ENCODE measurements at places on chromosomes 1 and 21.

DNA sequence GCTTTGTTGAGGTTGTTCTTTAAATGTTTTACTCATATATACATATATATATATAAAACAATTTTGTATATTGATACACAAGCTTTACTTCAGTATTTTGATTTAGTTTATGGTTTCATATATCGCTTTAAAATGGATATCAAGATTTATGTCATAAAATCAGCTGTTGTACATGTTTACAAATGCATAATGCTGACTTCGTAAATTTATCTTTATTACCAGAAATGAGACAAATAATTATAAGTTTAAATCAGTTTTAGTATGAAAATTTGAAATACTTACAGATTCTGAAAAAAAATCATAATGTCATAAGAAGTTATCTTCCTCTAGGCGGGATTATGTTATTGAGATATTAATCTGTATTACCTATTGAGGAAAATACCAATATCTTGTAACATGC lies 6.9 kb downstream of the STXBP3 start:
- DNase-seq = no peak

GRCh38 chr1:69595486-69595885 lies 27.8 kb downstream of the LRRC7 start:
- no peak for DNase-seq

DNA sequence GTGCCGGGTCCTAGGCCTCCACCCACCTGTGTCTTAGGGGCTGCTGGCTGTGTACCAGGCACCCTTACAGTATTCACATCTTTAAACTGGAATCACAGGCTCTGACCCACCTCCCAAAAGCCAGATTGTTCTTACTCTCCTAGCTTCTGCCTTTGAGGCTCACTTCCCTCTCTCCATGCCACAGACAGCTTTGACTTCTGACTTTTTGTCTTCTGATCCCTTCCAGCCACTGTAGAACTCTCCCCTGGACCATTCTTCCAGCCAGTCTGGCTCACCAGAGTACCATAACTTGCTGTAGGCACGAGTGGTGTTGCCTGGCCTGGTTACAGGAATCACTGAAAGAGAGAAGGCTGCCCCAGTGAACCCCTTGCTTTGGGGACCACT lies 58.1 kb upstream of the STUM start:
- no peak for DNase-seq

- no peak for DNase-seq
Observed at GRCh38 chr21:44568667-44569556, 4.6 kb upstream of the KRTAP10-4 start.

DNA sequence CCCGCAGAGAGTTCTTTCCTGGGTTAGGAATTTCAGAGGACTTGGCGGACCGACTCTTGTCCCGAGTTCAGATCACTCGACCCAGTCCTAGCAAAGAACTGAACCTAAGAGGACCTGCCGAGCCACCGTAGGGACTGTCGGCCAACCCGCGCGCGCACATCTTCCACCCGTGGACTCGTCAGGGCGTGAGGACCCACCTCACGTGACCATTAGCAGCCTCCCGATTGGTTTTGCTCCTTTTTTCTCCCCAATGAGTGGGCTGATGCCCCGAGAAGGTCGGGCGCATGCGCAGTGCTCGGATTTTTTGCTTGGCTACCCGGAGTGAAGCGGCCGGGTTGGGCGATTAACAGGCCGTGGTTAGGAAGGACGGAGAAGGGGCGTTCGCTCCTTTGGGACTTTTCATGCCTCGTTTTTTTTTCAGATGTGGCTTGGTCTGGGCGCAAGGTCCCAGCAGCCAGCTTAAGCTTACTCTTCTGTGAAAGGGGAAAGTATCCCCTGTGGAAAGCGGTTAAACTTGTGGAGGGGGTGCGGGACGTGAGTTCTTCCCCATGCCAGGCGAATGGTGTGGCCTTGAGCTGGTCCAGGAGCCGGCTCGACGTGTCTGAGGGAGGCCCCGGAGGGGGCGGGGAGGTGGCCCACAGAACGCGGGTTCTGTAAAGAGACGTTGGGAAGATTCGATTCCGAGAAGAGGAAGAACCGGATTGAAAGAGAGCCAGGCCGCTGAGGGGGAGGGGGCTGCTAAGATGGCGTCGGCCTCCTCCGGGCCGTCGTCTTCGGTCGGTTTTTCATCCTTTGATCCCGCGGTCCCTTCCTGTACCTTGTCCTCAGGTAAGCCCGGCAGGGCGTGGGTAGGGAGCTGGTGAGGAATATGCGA lies at the start of gene PIP5K1A:
PIP5K1A (plus strand) TSS at position 299 of the 874 bp plus-strand sequence; CDS start at position 744, 445 bp downstream.
- DNase-seq = peak; percentile 99

GRCh38 chr21:42592156-42592820 lies 61.1 kb upstream of the PDE9A start:
- DNase-seq = no peak

- DNase-seq = no peak
Observed at GRCh38 chr1:180643693-180644092, 11.9 kb downstream of the XPR1 start.

- DNase-seq = no peak
Observed at GRCh38 chr1:158607296-158607695, 2.2 kb downstream of the OR10Z1 start.

DNA sequence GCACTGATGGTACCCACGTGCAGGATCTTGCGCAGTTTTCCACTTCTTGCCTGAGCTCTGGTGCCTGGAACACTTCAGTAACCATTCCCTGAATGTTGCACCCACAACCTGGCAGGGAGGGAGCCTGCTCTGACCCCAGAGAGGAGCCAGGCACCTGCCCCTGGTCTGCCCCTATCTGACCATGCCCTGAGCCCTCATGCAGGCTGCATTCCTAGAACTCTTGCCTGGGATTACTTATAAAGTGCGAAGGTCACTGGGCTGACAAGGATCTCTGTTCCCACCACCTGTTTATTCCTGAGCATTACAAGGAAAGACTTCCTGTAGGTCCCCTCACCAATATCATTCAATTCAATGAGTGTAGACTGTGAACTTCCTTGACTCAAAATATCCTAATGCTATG lies 191.9 kb upstream of the FMN2 start:
- DNase-seq = no peak

GRCh38 chr1:214071469-214071868 lies 83.7 kb downstream of the PROX1 start:
- DNase-seq = no peak

GRCh38 chr1:240663169-240663879 lies 51.4 kb upstream of the GREM2 start:
- no peak for DNase-seq

DNA sequence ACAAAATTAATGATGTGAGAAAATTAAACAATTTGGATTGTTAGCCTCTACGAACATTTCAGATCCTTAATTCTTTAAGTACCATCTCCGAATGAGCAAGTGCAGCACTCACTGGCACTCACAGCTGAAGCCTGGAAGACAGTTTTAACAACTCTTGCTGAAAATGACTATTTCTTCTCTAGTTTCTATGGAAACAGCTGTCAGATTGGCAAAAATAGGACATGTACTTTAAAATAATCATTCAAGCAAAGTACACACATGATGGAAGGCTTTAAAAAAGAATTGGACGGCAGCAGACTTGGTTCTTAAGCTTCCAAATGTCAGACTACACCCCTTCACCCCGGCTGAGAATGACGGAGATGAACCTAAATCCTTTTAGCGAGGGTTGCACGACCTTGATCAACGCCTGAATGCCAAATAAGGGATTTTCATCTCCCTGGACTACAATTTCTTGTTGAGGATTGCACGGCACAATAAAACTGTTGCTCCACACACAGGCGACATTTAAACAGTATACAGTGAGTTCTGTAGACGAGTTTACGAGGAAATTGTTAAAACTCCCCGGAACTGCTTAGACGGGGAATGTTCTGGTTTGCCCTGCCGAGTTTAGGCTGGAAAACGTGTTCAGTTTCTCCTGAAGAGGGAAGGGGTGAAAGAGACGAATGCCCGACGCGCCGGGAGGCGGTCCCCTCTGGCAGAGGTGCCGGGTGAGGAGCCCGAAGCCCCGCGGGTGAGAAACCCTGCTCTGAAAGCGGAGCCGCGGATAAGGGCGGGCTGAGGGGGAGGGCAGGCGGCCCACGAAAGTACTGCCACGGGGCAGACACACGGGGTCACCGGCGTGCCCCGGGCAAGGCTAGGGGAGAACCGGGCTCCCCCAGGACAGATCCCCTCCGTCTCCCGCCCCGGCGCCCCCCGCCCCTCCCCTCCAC lies 671 bp downstream of the OMA1 start:
- DNase-seq = peak; percentile 79

DNA sequence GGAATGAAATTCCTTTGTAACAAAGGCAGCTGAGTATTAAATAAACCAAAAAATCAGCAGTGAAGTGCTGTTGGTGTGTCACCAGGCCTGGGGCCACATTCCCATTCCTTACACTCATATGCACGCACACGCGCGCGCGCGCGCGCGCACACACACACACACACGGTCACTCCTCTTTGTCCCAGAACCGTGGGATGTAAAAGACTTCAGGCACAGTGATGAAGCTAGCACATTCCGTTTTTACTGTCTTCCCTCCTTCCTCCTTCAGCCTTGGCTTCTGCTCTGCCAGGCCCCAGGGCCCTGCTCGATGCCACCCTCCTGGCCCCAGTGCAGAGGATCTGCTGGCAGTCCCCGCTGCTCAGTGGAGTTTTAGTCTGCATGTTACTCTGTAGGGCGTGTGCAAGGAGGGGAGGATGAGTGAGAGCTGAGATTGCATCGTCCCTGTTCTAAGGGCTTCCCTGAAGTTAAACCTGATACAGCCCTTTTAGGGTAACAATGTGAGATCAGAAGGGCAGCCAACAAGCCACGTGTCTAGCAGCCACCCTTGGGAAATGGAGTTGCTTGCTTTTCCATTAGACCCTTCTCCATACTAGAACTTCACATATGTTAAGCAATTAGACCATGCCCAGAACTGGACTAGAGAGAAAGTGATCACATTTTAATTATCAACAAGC lies 71.7 kb upstream of the WDR26 start:
- no peak for DNase-seq

DNA sequence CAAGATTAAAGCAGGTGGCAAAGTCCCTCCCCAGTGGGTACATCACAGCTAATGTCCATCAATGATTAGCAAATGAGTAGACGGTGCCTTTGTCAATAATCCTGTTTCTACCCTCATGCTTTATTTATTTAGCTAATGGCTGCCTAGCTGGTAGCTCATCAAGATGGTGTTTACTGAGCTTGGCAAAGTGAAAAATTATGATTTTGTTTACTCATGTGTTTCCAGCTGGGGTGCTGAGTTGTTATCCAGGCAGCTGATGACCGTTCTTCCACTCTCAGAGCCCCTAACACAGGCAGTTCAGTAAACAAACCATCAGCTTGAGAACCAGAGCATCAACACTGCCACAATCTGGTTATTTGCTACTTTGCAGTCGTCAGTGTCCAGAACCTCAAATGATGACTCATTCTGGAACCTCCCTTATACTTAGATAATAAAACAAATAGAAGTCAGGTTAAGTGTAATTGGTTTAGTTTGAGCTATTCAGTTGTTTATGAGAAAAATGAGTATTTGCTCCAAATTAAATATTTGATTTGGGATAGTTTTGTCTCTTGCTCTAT lies 163.9 kb downstream of the ST6GALNAC5 start:
- no peak for DNase-seq

GRCh38 chr1:2983319-2983705 lies 38.0 kb upstream of the ACTRT2 start:
- DNase-seq = no peak

DNA sequence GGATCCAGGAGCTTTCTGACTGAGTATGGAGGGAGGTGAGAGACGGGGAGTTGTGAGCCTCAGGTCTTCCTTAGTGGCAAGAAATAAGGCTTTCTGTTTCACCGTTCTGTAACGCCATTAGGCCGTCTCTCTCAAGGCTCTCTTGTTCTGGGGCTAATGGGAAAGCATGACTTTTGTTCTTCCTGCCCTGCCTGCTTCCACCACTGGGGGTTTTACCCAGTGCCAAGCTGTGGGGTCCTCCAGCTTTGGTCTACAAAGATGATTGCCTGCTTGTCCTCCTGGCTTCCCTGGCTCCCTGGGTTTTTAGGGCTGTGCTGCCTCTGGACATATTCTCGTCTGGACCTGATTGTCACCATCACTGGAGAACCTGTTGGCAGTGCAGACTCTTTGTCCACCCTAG lies 74.8 kb upstream of the TINAGL1 start:
- DNase-seq = no peak

DNA sequence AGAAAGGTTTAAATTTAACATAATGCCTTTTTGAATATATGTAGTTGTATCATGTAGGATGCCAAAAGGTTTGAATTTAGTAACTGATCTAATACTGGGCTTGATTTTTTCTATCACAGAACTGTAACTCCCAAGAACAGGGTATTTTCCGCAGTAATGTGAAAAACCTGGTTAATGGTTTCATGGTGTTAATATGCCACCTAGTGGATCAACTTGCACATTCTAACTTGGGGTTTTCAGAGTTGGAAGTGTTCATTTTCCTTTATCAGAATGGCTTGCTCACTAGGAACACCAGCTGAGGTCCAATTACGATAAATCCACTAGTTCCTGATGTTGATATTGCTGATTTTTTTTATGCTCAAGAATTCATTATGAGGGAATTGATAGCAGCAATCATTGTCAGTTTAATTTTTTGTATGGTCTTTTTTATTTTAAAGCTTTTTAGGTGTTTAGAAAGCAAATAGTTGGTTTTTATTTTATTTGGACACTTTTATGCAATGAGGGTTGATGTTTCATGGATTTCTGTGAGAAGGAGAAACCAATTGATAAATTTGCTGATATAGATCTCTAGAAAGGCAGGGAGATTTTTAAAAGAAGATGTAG lies 157.2 kb downstream of the PLA2G4A start:
- DNase-seq = peak; percentile 42

DNA sequence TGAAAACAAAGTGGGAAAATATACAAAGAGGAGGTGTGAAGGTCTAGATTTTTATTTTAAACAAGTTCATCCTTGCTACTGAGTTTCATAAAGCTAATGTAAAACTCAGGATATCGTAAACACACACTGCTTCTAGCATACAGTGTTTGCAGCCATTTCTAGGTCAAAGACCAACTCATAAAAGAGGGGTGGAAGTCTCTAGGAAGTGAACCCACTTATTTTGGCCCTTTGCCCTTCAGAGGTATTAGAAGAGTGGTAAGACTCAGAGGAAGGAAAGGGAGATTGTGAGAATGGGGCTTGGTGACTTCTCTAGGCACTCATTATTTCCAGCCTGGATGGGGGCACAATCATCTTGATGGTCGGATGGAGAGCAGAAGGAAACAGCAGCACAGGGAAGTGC lies 91.2 kb downstream of the TNFSF18 start:
- no peak for DNase-seq

DNA sequence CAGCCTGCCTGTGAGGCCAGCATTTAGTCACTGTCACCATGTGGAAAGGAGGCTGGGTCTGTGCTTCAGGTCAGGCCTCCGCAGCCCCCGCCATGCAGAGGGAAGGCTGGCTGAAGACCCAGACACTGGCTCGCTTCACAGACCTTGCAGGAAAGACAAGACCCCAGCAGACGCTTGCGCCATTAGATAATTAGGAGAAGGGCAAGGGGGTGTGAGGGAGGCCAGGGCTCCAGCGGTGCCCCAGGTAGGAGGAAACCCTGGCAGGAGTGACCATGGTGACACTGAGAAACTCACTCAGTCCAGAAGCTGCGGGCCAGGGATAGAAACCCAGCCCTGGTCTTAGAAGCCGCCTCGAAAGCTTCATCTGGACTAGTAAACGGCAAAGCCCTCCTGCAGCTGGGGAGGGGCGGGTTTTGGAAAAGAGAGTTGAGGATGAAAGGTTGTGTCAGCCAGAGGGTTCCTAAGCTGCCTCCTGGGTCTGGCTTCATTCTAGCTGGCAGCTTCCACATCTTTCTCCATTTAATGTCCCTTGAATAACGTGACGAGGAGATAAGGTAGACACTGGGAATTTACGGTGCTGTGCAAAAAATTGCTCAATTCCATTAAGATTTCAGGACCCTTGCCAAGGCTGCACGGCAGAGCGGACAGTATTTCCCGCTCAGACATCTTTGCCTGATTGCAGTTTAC lies 294.1 kb upstream of the VAMP3 start:
- DNase-seq = no peak

GRCh38 chr1:50488356-50488755 lies 65.1 kb upstream of the DMRTA2 start:
- no peak for DNase-seq
